ENCODE measurements at places on chromosomes 11 and 22. TPM values are rescaled to one million over a fixed set of nuclear protein-coding genes. Genes with fewer than 3 reads are reported as not detected.

DNA sequence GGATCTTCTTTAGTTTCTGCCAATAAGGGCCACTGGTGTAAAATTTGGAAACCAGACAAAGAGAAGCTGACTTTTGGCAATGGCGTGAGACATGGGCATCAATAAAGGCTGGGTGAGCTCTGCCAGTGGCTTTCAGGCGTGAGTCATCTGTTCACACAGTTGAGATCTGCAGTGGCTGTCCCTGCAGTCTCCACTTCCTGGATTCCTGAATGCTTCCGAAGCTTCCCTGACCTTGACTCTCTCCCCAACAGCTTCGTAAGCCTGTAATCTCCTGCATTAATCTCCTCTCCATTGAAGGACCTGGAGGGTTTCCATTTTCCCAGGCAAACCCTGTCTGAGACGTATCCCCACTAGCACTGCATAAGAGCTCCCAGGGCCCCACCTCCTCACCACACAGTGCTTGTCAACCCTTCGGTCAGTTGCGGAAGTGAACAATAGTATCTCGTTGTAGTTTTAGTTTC lies 574.7 kb downstream of the TBC1D22A start:
- no peak overlapping the region for H3K27ac ChIP-seq
- no peak overlapping the region for H3K4me3 ChIP-seq
- H3K4me1 ChIP-seq, result no peaks in the 10 kb centered on the region
- DNase-seq, result no peak

The MRGPRX4 gene
- not detected for total RNA-seq

DNA sequence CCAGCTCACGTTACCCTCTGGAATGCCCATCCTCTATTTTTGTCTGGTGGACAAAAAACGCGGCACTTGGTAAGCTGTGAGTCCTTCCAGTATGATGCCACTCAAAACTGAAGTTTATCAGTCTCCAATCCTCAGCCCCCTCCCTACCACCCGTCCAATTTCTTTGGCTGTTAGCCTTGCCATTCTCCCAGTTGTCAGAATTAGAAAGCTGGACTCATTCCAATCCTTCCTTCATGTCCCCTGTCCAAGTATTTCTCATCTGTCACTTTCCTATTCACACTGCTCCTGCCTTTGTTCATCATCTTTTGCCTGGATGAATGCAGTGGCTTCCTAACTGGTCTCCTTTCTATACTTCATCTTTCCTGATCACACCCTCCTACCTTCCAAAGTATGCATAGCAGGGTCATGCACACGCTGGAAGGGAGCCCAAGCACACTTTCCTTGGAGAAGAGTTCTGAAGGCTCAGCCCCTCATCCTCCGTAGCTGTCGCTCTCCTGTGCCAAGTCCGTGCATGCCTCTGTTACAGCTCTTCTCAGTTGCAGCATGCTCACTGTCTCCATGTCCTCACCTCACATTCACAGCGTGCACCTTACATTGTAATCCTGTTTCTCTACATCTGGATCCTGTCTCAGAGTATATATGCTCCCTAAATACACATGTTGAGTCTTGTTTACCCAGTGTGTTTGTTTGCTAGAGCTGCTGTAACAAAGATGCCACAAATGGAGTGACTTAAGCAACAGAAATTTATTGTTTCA lies 19.4 kb downstream of the APLP2 start:
- H3K27me3 ChIP-seq, result no peaks in the 10 kb centered on the region
- no peak overlapping the region for H3K27ac ChIP-seq
- H3K4me3 ChIP-seq, result no peak overlapping the region
- H3K4me1 ChIP-seq, result peaks cover 13% of the 10 kb centered on the region
- no peak for DNase-seq

The PRCP gene
- 151 TPM for total RNA-seq

DNA sequence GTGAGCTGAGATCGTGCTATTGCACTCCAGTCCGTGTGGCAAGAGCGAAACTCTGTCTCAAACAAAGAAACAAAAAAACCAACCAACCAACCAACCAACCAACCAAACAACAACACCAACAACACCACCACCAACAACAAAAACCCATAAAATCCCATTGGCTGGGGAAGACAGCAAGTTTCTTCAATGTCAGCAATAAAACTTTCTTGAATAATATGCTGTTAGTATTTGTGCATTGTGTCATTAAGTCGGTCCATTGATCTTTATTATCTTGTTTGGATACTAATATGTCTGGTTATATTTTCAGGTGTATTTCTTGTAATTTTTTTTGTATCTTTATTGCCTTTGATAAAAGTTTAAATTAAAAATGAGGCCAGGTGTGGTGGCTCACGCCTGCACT lies 9.4 kb downstream of the GRK3 start:
- no peak overlapping the region for H3K4me3 ChIP-seq
- no peak for DNase-seq
- H3K36me3 ChIP-seq, result no peaks in the 10 kb centered on the region
- no peaks in the 10 kb centered on the region for H3K4me1 ChIP-seq
- H3K27me3 ChIP-seq, result no peaks in the 10 kb centered on the region
- no peak overlapping the region for H3K27ac ChIP-seq
